ENCODE measurements at places on chromosomes 2 and 18. TPM values are rescaled to one million over a fixed set of nuclear protein-coding genes. Genes with fewer than 3 reads are reported as not detected.

The RBM44 gene
- polyA plus RNA-seq, result 0.33 TPM

The FOXD4L1 gene
- not detected for polyA plus RNA-seq

The SNTG2 gene
- polyA plus RNA-seq, result not detected

The PDCD1 gene
- 12.4 TPM for polyA plus RNA-seq

The USP40 gene
- polyA plus RNA-seq, result 5.1 TPM

The CCT4 gene
- 148 TPM for polyA plus RNA-seq

The ACTG2 gene
- not detected for polyA plus RNA-seq

The ADCYAP1 gene
- polyA plus RNA-seq, result not detected

The LYPD6B gene
- not detected for polyA plus RNA-seq

The COL4A4 gene
- not detected for polyA plus RNA-seq

The LIPG gene
- polyA plus RNA-seq, result not detected

The SLC66A2 gene
- 15.7 TPM for polyA plus RNA-seq

The GALR1 gene
- not detected for polyA plus RNA-seq

The MYOM1 gene
- 0.09 TPM for polyA plus RNA-seq

The UGT1A10 gene
- polyA plus RNA-seq, result not detected

The SGPP2 gene
- 2.1 TPM for polyA plus RNA-seq

The VWA3B gene
- polyA plus RNA-seq, result not detected

The ABHD1 gene
- 1.1 TPM for polyA plus RNA-seq

The B4GALT6 gene
- not detected for polyA plus RNA-seq

The TUBA3E gene
- polyA plus RNA-seq, result not detected

The ESPNL gene
- not detected for polyA plus RNA-seq

The WBP1 gene
- polyA plus RNA-seq, result 38.1 TPM

The SERPINB11 gene
- not detected for polyA plus RNA-seq

The REG3A gene
- not detected for polyA plus RNA-seq

The CELF4 gene
- polyA plus RNA-seq, result not detected

The IL37 gene
- not detected for polyA plus RNA-seq
